ENCODE measurements at places on chromosomes 6 and 20.

- DNase-seq = no peak
Observed at GRCh38 chr20:19161336-19161735, 51.1 kb upstream of the SLC24A3 start.

DNA sequence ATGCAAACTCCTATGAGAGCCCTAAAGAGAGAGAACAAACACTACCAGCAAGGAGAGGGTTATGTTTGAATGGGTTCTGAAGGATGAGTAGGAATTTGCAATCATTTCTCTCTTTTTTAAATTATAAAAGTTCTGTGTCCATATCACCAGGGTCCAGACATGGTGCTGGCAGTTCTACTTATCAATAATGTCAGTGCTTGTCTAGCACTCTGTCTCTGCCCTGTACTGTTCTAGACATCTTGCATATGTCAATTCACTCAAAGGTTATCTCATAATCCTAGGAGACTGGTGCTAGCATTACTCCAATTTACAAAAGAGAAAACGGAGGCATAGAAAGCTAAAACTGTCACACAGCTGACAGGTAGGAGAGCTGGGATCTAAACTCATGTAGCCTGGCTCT lies 101.3 kb downstream of the VEGFA start:
- DNase-seq = no peak

DNA sequence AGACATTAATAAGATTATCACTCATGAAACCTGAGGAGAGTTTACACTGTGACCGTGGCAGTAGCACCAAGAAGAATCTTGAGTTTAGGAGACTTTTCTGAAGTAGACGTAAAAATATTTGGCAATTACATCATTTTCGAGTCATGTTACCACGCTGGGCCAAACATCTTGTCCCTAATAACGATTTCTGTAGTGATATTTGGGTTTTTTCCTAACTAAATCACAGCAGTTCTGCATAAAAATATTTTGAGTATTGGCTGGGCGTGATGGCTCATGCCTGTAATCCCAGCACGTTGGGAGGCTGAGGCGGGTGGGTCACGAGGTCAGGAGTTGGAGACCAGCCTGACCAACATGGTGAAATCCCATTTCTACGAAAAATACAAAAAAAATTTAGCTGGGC lies 262.4 kb downstream of the PHF3 start:
- DNase-seq = no peak

DNA sequence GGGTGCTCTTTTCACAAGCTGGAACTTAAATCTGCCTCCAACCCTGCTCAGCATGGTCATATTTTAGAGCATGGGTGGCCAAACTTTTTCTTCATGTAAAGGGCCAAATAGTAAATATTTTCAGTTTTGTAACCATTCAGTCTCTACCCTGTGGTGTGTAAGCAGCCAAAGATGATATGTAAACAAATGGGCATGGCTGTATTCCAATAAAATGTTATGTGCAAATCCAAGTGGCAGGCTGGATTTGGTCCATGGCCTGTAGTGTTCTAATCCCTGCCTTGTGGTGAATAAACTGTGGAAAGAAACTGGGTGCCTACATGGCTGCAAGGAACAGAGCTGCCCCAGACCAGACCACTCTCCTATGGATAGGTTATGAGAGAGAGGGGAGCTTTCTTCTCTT lies 32.7 kb downstream of the OGFRL1 start:
- DNase-seq = no peak

DNA sequence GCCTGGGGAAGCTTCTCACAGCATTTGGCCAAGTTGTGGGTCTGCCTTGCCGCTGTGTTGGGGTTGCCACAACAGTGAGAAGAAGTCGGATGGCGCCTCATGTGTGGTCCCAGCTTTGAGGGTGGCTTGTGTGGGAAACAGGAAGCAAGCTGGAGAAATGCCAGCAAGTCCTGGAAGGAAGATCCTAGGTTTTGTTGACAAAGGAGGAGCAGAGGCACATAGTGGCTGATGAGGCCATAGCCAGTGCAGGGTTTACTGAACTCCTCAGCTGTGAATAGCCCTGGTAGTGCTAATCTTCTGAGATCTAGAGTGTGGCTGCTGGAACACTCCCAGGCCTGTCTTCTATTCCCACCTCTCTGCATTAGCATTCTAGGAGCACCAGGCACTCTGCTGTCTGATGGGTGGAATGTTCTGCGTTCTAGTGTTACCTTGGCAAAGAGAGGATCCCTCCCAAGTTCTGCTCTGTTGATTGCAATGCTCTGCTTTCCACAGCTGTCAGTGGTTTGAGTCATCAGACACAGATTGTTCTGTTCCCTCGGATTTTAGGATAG lies 25.2 kb downstream of the SNPH start:
- no peak for DNase-seq

DNA sequence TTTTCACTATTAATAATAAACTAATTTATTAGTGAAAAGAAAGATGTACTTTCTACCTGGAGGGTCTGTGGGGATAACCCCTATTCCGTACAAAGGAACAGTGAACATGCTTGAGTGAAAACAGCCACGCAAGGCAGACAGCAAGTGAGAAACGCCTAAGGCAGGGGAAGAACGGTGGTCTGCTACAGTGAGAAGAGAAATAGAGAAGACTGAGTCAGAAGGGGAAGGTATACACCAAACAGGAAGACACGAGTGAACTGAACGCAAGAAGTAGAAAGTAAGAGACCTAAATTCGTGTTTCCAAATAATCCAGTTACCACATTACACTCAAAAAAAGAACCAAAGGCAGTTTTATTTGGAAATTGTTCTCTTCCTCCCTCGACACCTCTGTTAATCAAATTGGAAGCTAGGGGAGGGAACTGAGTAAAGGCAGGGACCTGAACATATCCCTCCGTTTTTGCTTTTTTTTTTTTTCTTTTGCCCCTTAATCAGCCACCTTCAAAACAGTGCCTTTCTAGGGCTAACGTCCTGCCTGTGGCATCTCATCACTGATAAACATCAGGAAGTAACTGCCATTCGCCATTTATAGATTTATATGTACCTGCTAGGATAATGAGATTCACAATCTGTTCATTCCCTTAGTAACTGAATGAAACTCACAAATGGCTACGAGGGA lies 48.9 kb downstream of the ATXN1 start:
- no peak for DNase-seq

DNA sequence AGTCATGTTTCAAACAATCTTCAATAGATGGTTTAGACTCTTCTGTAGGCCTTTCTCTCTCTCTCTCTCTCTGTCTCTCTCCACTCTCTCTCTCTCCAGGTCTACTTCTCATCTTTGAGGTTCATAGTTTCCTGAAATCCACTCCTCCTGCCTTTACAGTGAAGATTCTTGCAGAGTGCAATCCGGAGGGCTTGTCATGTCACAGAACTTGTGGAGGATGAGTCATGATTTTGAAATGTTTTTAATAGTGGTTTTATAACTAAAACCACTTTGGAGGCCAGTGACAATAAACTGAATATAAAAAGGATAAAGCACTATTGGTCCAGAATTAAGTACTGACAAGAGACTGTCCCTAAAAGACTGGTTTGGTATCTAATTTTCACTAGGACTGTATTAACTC lies 156.3 kb downstream of the KIF6 start:
- no peak for DNase-seq

- no peak for DNase-seq
Observed at GRCh38 chr6:43979525-43979924, 147.7 kb downstream of the MRPL14 start.

GRCh38 chr6:155959898-155960495 lies 504.4 kb upstream of the NOX3 start:
- DNase-seq = no peak

GRCh38 chr20:63624486-63624885 lies 2.4 kb downstream of the GMEB2 start:
- no peak for DNase-seq

Measured in stimulated activated CD4-positive, alpha-beta T cell treated with anti-CD3 and anti-CD28 coated beads, Interleukin-1b, Interleukin-23, amount 100 ng/mL, for 24 hours (primary cell).